Subcutaneous preadipocyte (primary cell): ENCODE measurements at places on chromosomes 7 and 10. TPM values are rescaled to one million over a fixed set of nuclear protein-coding genes. Genes with fewer than 3 reads are reported as not detected.

The OR2A12 gene
- not detected in 2 replicates for total RNA-seq

The TAS2R3 gene
- 1.8 TPM in 2 replicates for total RNA-seq

The ASB4 gene
- total RNA-seq: not detected in 2 replicates

The SYT15 gene
- total RNA-seq: under 0.01 TPM in 2 replicates

The SNCG gene
- 9.2 and 18.7 TPM in 2 replicates for total RNA-seq

The NPSR1 gene
- not detected in 2 replicates for total RNA-seq

The SFXN3 gene
- total RNA-seq: 108 and 110 TPM in 2 replicates
